ENCODE measurements at places on chromosomes 6 and 20.

DNA sequence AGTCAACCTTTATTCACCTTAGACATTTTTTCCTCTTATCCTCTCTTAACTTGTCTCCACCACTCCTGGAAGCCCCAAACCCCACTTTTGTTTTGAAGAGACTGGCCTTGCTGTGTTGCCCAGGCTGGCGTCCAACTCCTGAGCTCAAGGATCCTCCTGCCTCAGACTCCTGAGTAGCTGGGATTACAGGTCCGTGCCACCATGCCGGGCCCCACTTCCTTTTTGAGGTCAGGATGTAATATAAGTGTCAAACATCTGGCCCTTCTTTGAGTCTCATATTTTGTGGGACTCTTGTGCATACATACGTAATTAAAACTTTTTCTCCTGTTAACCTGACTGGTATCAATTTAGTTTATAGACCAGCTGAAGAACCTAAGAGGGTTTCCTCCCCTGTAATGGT lies 1.4 kb upstream of the CDK19 start:
- DNase-seq, result peak; percentile 3

DNA sequence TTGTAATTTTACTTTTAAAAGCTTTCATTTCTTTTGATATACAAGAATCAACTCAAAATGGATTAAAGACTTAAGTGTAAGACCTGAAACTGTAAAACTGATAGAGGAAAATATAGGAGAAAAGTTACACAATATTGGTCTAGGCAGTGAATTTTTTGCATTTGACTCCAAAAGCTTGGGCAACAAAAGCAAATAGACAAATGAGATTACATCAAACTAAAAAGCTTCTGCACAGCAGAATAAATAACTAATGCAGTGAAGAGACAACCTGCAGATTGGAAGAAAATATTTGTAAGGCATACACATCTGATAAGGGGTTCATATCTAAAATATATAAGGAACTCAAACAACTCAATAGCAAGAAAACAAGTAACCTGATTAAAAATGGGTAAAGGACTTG lies 3.0 kb downstream of the GABRR1 start:
- DNase-seq, result no peak

DNA sequence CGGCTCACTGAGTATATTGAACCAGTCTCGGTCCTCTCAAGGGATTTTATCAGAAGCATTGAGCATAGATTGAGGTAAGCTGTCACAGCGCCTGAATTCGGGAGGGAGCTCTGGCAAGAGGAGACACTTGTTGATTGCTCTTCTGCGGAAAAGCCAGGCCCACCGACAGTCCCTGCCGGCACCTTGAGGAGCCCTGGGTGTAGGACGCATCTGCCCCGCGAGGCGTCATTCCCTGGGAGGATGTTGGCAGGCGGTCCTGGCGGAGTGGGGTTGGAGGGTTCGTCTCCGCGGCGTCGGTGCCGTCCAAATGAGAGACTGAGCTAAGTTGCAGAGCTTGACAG lies 843 bp downstream of the FBXO9 start:
- DNase-seq, result peak; percentile 79

DNA sequence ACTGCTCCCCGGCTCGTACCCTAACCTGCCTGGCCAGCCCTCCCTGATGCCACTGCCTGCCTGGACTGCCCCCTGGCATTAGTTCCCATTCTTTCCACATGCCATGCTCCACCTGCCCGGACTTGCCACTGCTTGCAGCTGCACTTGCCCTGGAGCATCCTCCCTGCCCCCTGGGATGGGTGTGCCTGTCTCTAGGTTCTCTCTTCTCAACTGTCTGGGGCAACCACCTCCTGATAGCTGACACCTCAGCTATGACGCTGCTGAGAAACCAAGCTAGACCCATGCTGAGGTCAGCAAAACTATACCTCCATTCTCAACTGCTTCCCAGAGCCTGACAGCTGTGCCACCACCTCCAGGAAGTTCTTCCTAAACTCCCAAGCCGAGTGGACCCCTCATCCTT lies 72.1 kb downstream of the PERP start:
- peak; percentile 98 for DNase-seq

GRCh38 chr6:73062130-73062529 lies 163.2 kb downstream of the KHDC1L start:
- peak; percentile 36 for DNase-seq

GRCh38 chr20:56989516-56989915 lies 276.9 kb downstream of the BMP7 start:
- DNase-seq, result no peak

GRCh38 chr6:33064723-33065122 lies 8.7 kb downstream of the HLA-DPA1 start:
- no peak for DNase-seq

- no peak for DNase-seq
Observed at GRCh38 chr6:14889611-14890593, 356.0 kb upstream of the JARID2 start.

GRCh38 chr6:84052204-84052882 lies 18.8 kb downstream of the MRAP2 start:
- DNase-seq, result peak; percentile 98

GRCh38 chr20:4795394-4795793 lies 73.7 kb downstream of the PRND start:
- peak; percentile 11 for DNase-seq

- no peak for DNase-seq
Observed at GRCh38 chr20:11214256-11214840, 540.5 kb upstream of the JAG1 start.

DNA sequence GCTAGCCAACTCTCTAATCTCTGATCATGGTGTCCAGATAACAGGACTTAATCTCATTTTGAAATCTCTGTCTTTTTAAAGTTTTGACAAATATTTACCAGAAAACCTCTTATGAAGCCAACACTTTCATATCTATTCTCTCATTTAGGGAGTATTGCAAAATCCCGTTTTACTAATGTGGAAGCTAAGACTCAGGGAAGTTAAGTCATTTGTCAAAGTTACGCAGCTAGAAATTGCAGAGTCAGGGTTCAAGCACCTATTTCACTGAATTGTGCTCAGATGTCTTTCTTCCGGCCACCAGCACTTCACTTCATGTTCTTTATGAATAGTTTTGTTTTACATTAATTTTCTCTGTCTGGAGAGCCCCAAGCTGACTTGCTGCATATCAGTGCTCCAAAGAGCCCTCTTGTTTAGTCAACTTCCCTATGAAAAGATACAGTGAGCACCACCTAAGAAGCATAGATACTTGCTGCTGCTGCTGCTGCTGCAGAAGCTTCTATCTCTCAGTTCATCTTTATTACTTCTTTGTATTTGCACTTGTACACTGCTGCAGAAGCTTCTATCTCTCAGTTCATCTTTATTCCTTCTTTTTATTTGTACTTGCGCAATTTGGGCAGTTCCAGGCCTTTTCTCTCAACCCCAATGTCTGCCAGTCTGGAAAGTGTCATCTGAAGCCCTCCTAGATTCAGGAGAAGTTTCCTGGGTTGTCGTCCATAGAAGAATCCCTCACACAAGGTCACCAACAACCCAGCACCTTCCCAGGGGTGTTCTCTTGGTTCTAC lies 329.7 kb downstream of the MAFB start:
- no peak for DNase-seq

- DNase-seq, result no peak
Observed at GRCh38 chr6:24744911-24745310, 26.0 kb upstream of the C6orf62 start.

GRCh38 chr6:20605581-20605980 lies 71.3 kb downstream of the CDKAL1 start:
- DNase-seq, result no peak

DNA sequence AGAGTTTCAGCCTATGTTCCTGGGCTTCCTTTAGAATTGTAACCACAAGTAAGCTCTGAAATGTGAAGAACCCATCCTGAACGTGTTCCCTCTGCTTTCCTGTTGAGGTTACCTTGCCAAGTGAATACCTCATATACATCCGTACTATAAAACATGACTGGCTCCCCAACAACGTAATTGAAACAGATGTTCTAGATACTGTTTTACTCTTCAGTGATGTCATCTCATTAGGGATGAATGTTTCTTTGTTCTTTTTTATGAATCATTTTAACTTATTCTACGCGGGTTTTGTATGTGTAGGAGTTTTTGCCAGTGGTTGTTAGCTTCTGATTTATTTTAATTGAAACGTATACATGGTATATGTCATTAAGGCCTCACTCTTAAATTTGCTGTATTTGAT lies 166.8 kb downstream of the SAMD5 start:
- DNase-seq, result no peak

GRCh38 chr6:74764486-74764885 lies 441.4 kb downstream of the COL12A1 start:
- no peak for DNase-seq

- no peak for DNase-seq
Observed at GRCh38 chr6:69063401-69063800, 428.3 kb downstream of the ADGRB3 start.

DNA sequence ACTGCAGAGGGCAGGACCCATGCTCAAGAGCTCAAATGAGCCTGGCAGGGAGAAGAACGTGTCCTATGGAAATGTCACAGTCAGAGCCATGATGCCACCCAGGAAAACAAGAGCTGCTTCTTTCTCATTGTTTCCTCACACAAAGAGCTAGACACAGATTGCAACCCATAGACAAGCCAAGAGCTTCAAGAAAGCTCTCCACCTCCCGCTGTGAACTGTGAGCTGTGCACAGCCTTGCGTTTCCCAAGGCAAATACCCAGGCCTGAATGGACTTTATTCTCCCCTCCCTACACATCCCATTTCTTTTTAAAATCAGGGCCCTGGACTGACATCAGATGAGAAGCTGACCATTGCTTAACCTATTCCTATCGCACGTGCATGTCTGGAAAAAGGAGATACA lies 388.8 kb downstream of the RNGTT start:
- peak; percentile 53 for DNase-seq

- DNase-seq, result peak; percentile 64
Observed at GRCh38 chr6:54992789-54993188, 146.2 kb downstream of the FAM83B start.

All from NCI-H69 (cell line).